Esophagus squamous epithelium (tissue), 5 donors: ENCODE measurements at places on chromosomes 13 and 19.

- no peak for DNase-seq
These were observed 15.5 kb downstream of the GJB2 start for GRCh38 chr13:20177049-20177831.

DNA sequence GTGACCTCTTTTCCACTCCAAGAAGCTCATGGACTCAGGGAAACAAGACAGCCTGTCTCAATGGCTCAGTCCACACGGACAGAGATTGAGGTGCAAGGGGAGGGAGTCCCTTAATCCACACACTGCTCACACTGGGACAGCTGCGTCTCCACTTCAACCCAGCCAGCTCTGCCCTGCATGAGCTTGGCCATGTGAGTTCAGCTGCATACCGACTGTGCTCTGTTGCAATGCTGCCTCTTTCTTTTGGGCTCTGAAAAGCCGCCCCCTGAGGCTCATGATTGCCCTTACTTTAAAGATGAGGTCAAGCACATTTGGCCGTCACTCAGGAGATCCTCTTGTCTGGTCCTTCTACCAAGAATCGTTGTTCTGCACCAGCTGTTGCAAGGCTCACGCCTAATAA, 64.8 kb upstream of the KCTD15 start:
- no peak for DNase-seq

DNA sequence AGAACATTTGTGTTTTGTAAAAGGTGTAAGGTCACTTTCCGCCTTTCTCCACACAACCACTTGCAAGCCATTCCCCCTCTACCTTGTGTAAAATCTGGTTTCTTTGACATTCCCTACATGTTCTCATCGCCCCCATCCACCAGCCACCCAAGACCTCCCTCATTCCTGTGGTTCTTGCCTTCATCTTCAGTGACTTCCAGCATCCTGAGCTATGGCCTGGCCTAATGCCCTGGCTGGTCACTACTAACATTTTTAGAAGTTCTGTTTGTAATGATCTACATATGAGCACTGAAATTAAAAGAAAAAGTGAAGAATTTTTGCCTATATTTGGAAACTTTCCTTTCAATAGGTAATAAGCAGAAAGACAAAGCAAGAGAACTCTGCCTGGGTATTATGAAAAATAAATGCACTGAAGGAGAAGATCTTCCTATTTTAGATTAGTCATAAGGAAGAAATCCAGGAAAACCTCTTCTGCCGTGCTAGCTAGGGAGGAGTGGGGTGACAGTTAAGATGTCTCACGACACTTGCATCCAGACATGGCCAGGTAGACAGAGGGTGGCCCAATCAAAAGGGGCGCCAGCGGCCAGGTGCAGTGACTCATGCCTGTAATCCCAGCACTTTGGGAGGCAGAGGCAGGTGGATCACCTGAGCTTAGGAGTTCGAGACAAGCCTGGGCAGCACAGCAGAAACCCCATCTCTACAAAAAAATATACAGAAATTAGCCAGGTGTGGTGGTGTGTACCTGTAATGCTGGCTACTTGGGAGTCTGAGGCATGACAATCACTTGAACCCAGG, 28.1 kb upstream of the MPHOSPH8 start:
- no peak for DNase-seq

- DNase-seq: no peak
These were observed 10.6 kb upstream of the ZNF460 start for GRCh38 chr19:57269515-57270250.

DNA sequence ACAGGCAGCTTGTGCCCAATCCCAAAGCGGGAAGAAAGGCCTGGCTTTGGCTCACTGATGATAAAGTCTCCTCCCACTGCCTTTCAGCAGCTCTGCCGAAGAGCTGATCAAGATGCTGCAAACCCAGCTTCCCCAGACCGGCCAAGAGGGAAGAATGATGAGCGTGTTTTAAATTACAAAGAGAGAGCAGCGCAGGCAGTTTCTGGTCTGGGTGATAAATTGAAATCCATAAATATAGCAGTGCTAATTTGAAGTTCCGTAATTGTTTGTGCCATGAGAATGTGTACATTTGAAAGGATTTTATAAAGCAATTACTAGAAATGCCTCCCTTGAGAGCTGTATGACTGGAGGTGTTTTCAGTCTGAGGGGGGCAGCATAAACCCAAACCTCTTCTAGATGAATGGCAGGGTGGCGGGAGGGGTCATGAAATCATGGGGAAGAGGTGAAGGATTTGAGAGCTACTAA, 171.8 kb downstream of the STK24 start:
- no peak for DNase-seq

DNA sequence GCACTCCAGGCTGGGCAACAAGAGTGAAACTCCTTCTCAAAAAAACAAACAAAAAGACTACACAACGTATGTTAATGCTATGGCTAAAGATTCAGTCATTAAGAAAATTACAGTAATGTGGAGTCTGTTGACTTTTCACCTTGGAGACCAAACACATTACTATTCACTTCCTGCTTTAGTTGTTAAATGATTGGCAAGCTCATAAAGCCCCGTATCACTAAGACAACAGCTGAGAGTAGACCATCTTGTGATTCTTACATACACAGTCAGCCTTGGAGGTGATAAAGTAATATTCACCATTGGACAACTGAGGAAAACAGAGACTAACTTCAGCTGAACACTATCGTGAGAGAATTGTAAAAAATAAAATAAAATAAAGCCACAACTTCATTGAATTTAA, 86.5 kb downstream of the KCTD12 start:
- DNase-seq: no peak

GRCh38 chr19:5974721-5975387, 3.1 kb downstream of the RANBP3 start:
- no peak for DNase-seq

- DNase-seq: no peak
These were observed 323.6 kb downstream of the KLF12 start for GRCh38 chr13:73810647-73811046.

DNA sequence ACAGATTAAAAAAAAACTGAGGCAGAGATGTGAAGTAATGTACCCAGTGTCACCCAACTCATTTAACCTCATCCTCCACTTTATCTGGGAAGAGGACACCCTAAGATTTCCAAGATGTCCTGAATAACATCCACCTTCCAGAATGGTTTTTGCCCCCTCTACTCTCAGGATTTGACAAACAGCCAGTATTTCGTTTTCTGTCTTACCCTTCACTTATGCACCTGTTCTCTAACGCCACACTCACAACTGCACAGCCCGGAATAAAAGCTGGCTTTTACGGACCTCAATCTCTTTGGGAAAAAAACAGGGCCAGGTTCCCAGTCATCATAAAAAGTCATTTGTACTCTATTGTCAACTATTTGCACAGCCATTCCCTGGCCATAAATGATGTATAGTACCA, 21.2 kb upstream of the CEACAM6 start:
- no peak for DNase-seq

- no peak for DNase-seq
These were observed 65.2 kb downstream of the MICU2 start for GRCh38 chr13:21538753-21539152.

DNA sequence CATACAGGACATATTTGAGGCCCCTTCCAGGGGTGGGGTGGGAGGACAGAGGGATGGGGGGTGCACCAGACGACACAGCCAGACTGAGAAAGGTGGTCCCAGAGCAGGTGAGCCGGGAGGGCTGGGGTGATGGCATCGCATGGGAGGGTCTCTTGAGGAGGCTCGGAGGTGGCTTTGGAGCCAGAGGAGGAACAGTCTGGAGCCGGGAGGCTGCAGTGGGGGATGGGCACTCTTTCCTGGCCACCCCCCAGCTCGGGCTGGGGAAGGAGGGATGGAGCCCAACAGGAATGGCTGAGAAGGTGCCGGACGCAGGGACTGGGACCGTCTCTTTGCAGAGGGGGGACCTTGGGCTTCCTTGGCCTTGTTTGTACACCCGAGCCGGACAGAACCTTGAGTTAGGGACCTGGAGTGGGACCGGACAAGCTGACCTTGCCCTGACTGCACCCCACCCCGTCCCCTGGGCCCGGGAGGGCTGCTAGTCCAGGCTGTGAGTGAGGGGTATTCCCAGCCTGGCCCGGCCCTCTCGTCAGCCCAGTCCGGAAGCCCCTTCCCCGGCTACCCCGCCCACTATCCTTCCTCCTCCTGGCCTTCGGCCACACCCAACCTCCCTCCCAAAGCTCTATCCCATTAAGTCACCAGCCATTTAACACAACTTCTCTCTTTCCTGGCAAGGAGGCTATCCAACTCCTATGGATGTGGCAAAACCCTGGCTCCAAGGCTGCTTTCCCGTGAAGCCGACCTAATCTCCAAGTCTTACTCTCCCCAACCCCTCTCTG, 816 bp upstream of the TBXA2R start:
- no peak for DNase-seq

- no peak for DNase-seq
These were observed 59.6 kb downstream of the DCT start for GRCh38 chr13:94419925-94420305.

- no peak for DNase-seq
These were observed 4.1 kb upstream of the ZNF229 start for GRCh38 chr19:44452367-44452766.

DNA sequence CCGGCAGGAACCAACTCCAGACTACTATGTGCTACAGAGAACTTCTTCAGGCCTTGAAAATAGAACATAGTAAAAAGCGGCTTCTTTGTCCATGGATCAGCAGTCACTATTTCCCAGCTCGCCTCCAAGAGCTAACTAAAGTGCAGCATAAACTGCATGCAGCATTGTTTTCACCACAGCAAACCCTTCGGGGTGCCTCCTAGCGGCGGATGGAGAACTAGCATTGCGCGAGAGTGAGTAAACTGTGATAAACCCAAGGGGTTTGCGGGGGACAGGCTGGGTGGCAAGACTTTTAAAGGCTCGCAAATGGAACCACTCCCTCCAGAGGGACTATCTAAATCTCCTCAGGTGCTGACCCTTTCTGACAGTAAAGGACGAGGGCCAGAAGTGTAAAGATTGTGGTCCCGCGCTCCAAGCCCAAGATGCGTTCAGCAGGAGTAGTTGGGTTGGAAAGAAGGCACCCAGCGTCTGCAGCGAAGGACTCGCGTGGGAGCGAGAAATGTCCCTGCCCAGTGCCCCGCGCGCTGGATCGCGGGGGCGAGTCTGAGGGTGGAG, 21.5 kb upstream of the SGCG start:
- no peak for DNase-seq

GRCh38 chr19:5503598-5503997, 48.4 kb downstream of the ZNRF4 start:
- DNase-seq: no peak

DNA sequence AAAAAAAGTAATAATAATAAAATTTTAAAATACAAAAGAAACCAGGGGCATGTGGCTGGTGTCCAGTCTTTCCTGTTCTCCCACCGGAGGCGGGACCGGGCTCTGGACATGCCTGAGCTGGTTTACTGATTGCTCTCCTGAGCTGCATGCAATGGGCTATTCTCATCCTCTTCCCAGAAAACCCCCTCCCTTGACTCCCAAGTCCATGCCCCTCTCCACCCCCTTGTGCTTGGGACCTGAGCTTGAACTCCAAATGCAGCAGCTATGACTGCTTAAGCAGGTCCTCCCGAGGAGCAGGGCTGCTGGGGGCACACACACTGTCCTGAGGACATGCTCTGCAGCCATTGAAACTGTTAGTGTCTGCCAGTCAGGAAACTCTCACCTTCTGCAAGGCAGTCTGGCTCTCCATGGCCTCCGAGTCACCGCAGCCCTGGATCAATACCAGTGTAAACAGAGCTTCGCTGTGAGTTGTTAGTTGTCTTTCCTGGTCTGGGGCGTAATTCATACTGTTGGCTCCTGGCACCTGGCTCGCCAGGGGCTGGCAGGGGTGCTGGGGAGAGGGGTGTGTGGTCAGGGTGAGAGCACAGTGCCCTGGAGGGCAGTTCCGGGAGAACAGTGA, 41.6 kb upstream of the CHST8 start:
- no peak for DNase-seq

DNA sequence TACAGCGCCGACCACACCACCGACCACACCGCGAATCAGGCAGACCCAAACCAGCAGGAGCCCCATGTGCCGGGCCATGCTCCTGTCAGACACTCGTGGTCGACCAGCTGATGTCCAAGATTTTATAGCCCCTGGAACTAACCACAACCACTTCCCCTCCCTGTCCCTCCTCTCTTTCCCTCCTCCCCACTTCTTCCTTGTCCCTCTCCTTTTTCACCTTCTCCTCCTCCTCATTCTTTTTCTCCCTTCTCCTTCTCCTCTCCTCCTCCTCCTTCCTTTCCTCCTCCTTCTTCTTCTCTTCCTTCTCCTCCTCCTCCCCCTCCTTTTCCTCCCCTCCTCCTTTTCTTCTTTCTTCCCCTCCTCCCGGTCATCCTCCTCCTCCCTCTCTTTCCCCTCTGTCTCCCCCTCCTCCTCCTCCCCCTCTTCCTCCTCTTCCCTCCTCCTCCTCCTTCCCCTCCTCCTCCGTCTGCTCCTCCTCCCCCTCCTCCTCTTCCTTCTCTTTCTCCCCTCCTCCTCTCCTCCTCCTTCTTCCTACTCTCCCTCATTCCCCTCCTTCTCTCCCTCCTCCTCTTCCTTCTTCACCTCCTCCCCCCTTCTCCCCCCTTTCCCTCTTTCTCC, 670 bp downstream of the BSPH1 start:
- no peak for DNase-seq

- no peak for DNase-seq
These were observed 654 bp downstream of the ZNF579 start for GRCh38 chr19:55579766-55580621.

GRCh38 chr13:25375727-25376358, 4.1 kb downstream of the ATP8A2 start:
- no peak for DNase-seq

GRCh38 chr19:16075430-16076153, 703 bp upstream of the TPM4 start:
- no peak for DNase-seq

DNA sequence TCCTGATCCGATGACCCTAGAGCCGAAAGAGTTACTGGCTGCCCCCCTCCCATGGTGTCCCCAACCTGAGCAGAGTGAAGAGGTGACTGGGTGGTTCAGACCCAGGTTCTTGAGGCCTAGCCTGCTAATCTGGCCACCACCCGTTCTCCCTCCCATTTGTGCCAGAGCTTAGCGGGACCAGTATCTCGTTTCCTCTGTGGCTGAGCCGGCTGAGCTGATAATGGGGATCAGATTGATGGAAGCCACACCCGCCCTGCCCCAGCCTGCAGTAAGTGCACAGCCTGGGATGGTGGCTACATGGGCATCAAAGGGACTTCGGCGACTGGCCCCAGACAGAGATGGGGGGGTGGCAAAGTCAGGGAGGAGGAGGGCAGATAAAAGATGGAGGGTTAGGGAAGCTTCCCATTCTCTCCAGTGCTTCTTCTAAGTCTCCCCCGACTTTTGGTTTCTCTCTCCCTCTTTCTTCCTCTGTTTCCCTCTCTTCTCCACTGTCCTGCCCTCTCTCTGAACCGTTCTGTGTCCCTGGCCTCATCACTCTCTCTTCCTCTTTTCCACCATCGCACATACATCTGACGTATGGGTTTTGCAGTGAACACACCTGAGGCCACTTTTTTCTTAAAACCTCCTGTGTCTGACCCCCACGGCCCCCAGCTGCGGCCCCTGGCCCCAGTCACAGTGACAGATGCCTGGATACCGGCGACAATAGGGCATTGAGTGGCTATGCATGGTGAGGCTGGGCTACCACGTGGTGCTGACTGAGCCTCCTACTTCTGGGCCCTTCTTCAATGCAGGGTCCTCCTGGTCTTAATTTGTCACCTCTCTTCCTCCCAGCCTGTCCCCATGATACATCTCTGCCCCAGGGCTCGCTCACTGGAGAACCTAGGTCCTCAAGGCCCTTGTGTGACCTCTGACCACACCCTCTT, 2.4 kb downstream of the ELAVL3 start:
- no peak for DNase-seq

GRCh38 chr19:40831502-40832430, 18.5 kb downstream of the CYP2A6 start:
- DNase-seq: no peak
